Activated T-helper 1 cell treated with Interleukin-2 at 50 U/mL for 16 hours (primary cell): ENCODE measurements at places on chromosomes 4 and X.

- DNase-seq, result no peak
Measured at GRCh38 chr4:2843941-2844584, 419 bp downstream of the ADD1 start.

DNA sequence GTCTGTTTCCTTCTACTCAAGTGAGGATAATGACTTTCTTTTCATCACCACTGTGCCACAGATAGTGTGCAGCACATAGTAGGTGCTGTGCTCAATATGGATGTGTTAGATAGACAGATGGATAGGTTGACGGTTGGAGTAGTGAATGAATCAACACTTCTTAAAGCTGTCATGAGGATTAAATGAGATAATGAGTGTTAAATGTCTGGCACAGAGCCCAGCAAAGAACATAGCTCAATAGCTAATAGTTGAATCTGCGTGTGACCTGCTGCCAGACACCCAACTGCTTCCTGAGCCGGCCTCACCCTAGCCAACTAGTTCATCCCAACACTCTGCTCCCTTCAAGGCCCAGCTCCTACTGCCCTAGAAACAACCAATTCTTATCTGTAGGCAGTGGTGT, 67.7 kb upstream of the PJA1 start:
- no peak for DNase-seq

GRCh38 chr4:12712648-12713339, 771.3 kb downstream of the RAB28 start:
- DNase-seq, result no peak

- DNase-seq, result peak; percentile 65
Measured at GRCh38 chrX:56763556-56764152, 34.6 kb downstream of the NBDY start.

DNA sequence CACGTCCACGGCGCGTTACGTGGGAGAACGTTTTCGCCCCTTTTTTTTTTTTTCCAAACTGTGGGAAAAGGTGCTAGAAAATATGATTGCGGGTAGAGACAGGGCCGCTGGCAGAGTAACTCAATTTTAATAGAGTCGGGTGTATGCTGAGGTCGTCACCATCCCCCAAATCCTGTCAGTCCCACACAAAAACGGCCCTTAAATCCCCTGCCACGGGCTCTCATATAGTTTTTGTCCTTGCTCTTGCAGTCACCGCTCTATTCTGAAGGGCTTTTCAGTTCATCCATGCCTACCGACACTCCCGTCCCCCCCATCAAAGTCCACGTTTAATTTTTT, 796 bp upstream of the MED14 start:
- DNase-seq, result no peak

DNA sequence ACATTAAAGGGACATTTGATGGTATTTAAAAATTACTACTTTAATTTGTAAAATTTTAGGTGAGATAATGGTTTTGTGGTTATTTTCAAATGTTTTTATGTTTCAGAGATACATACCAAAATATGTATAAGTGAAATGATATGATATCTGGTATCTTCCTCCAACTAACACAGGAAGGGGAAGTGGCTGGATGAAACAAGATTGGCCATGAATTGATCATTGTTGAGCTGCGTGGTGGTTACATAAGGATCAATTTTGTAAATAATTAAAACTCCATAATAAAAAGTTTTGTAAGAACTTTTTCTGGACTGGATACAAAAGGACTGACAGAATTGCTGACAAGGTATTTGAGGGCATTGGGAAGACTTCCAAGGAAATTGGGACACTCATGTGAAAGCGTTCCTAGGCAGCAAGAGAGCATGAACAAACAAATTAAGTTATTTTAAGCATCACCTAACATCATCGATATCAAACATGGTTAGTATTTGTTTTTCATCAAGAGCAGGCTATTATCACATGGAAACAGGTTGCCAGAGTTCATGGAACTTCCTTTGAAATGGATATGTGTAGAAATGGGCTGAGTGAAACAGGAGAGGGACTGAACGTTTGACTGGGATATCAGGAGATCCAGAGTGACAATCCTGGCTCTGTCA, 4.4 kb upstream of the PGM2 start:
- DNase-seq, result no peak

GRCh38 chr4:53705151-53705764, 114.0 kb upstream of the LNX1 start:
- DNase-seq, result no peak

GRCh38 chr4:85127653-85128052, 161.2 kb upstream of the WDFY3 start:
- DNase-seq, result no peak

DNA sequence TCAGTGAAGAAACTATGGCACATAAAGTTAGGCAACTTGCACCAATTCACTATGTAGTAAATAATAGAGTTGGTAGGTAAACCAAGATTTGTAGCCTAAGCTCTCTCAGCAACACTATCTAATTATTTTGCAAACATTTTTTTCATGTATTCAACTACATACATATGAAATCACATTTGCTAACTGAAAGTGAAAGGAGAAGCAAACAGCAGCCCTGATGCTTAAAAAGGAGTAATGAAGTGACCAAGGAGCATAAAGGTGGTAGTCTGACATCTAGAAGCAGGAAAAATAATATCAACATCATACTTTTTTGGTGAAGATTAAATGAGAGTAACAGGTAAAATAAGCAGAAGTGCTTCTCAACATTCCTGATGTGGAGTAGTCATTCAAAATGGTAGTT, 603.7 kb downstream of the GRXCR1 start:
- no peak for DNase-seq

DNA sequence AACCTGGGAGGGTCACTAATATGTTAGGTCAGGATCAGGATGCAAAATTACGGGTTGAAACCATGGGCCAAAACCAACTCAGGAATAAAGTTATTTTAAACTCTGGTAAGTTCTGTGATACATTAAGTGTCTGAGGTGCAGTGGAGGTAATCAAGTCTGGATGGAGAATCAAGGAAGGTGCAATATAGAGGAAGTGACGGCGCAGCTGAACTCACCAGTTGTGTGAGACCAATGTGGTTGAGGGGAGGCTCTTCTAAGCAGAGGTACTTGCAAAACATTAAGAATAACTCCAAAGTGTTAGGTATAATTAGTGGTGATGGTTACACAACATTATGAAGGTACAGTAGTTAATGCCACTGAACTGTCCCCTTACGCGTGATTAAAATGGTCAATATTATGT, 19.7 kb downstream of the GAB3 start:
- DNase-seq, result no peak

DNA sequence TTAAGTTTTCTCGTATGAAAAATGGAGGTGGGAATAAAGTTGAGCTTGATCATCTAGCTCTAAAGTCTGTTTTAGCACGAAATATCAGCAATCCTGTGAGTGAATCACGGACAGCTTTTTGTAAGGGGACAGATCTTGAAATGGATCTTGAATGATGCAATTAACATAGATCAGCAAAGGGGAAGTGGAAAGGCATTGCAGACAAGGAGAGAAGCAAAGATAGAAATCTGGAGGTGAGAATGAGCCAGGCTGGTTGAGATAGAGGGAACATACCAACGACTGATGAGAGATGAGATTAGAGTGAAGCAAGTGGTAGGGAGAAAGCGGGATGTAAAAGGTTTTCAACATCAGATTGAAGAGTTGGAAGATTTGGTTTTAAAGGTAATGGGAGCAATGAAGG, 4.6 kb upstream of the DGKK start:
- no peak for DNase-seq

GRCh38 chrX:39896951-39897740, 200.6 kb downstream of the BCOR start:
- DNase-seq, result no peak

GRCh38 chr4:57083090-57083489, 27.1 kb downstream of the IGFBP7 start:
- DNase-seq, result no peak

GRCh38 chrX:52821079-52821760, 10.1 kb downstream of the XAGE5 start:
- DNase-seq, result no peak

- no peak for DNase-seq
Measured at GRCh38 chr4:174633399-174633798, 111.1 kb upstream of the HPGD start.

DNA sequence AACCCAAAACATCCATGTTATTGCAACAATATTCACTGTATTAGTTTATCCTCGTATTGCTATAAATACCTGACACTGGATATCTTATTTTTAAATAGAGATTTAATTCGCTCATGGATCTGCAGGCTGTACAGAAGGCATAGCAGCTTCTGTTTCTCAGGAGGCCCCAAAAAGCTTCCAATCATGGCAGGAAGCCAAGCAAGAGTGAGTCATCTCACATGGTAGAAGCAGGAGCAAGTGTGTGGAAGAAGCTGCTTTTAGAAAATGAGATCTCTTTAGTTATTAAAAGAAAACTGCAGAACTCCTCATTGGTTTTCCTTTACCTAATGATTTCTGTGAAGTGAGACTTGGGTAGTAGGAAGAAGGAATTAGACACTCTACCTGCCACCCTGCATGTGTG, 16.4 kb downstream of the ZNF732 start:
- DNase-seq, result no peak

DNA sequence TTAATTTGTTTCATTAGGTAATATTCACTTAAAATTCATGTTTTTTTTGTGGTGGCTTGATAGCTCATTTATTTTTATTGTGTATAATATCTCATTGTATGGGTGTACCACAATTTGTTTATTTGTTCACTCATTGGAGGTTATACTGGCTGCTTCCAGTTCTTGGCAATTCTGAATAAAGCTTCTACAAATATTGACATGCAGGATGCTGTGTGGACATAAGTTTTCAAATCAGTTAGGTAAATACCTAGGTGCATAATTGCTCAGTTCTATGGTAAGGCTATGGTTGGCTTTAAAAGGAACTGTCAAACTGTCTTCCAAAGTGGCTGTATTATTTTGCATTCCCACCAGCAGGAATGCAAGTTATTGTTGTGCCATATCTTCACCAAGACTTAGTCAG, 504.5 kb upstream of the GALNTL6 start:
- DNase-seq, result no peak

DNA sequence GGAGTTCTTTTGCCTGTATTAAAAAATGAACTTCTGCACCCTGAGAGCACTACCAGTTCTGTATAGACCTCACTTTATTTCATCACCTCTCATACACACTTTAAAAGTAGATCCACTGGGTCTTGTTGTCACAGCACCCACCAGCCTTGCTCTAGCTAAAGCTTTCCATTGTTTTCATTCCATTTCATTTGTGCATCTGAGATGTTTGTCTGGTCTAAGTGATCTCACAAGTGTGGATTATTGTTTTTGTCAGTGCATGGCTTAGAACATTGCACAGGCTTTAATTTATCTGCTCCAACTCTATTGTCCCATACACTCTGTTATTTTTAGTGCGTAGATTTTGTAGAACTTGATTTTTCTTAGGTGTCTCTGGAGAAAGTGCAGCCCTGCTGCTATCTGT, 1157.5 kb upstream of the PABPC4L start:
- DNase-seq, result no peak

- no peak for DNase-seq
Measured at GRCh38 chr4:113212613-113213012, 163.2 kb downstream of the ANK2 start.

- no peak for DNase-seq
Measured at GRCh38 chrX:69050051-69050765, 115.0 kb downstream of the PJA1 start.

DNA sequence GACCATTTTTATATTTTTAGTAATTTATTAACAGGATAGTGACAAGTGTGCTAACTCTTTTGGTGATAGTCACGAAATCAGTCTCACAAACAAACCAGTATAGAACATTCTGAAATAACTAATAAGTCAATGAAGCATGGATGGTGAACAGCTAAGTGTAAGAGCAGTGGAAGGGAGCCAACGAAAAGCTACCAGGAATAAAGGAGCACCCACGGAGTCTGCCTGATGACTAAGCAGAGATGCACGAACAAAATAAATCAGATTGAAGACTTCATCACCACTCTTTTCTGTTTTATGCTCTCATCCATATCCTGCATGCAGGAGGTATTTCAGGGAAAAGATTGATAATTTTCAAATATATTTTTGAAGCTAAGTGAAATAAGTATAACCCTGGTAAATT, 891.1 kb upstream of the HS3ST1 start:
- DNase-seq, result no peak

GRCh38 chrX:39008549-39008948, 207.3 kb downstream of the MID1IP1 start:
- no peak for DNase-seq

GRCh38 chr4:80184053-80184824, 13.1 kb upstream of the PRDM8 start:
- DNase-seq, result peak; percentile 87

DNA sequence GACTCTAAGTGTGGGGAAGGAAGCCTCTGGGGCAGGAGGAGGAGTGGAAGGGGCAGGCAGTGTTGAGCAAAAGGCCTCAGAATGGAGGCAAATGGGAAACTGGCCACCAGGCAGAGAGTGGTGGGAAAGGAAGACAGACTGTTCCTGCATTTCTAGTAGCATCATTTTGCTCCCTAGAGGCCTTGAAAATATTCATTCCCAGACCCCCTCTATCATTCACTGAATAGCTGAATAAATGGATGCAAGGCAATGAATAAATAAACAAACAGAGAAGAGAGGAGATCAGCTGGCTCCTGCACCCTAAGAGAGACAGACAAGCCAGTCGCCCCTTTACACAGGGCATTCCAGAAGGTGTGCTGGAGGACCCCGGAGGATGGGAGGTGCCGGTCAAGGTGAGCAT, 511.9 kb downstream of the BCOR start:
- no peak for DNase-seq

DNA sequence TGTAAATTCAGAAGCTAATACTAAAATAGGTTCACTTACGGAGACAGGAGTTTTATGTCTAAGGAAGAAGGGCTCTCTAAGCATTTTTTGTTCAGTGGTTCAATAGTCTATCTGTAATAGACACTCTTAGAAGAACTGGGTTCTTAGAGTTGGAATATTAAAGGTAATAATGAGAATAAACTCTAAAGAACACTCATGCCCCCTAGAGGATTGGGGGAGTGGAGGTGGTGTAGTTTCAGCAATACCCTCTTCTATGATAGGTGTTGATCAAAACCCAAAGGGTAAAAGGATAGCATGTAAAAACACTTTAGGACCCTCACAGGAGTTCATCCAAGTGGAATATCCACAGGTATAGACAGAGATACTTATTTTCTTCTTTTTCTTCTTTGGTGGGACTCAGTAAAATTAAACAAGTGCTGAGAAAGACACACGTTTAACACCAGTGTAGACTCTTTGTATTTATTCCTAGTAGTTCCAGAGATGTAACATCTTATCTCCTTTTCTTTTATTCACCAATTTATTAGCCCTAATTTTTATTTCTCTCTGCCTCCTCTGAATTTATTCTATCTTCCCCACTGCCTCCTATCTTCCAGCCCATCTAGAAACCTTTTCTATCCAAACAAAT, 25.7 kb upstream of the MND1 start:
- no peak for DNase-seq

GRCh38 chrX:46576458-46576857, 2.9 kb downstream of the CHST7 start:
- no peak for DNase-seq
